ENCODE measurements at places on chromosomes 1 and 21.
A peak's percentile ranks its signal among the peaks of the same experiment; 100 is the strongest.

DNA sequence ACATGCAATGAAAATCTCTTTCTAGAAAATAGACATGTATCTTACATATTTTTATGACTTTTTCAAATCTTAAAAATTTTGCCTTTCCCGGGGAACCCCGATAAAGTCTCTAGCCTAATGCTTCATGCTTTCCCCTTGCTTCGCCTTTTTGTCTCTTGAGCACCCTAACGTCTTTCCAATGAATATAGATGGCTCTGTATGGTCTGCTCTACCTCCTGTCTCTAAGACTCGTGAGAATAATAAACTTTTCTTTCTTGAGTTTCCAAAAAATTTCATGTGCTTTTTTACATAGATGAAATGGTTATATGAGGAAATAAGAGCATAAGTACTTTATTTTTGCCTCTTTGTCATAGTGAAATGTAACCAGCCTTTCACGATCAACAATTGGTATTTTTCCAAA lies 202.6 kb downstream of the PDE4B start:
- DNase-seq = no peak

DNA sequence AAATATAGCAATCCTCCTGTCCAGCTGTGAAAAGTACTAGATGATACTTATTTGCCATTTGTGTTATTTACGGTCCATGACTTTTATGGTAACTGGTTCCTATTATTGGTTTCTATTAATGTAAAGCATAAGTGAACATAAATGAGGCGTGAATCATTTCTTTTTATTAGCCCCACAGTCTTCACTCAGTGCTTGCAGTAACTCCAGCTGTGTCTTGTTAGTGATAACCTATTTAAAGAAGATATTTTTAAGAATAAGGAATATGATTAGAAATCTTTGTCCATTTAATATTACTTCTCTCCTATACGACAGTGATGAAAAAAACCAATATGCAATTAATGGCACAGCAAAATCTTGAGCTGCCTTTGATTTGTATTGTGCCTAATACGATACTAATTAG lies 149.9 kb downstream of the SPATA17 start:
- no peak for DNase-seq

- DNase-seq = no peak
These were observed 13.2 kb downstream of the SEMA6C start for GRCh38 chr1:151133018-151133806.

- no peak for DNase-seq
These were observed 10.8 kb downstream of the FTCD start for GRCh38 chr21:46144464-46145070.

GRCh38 chr1:154157520-154158306 lies 2.8 kb upstream of the NUP210L start:
- no peak for DNase-seq

DNA sequence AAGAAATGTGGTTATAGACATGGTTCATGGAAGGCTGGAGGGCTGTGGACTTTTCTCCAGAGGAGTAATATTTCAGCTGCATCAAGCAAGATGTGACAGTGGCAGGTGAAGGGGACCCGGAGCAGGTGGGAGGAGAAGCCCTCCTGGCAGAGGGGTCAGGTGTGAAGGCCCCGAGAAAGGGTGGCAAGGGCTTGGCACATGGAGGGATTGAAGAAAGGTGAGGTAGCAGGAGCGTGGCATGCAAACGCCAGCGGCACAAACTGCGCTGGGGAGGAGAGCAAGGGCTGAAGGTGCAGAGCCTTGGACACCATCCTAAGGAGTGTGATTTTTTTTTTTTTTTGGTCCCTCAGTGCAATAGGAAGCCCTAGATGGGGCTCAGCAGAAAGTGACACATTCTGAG lies 244.6 kb downstream of the TOMM20 start:
- no peak for DNase-seq

DNA sequence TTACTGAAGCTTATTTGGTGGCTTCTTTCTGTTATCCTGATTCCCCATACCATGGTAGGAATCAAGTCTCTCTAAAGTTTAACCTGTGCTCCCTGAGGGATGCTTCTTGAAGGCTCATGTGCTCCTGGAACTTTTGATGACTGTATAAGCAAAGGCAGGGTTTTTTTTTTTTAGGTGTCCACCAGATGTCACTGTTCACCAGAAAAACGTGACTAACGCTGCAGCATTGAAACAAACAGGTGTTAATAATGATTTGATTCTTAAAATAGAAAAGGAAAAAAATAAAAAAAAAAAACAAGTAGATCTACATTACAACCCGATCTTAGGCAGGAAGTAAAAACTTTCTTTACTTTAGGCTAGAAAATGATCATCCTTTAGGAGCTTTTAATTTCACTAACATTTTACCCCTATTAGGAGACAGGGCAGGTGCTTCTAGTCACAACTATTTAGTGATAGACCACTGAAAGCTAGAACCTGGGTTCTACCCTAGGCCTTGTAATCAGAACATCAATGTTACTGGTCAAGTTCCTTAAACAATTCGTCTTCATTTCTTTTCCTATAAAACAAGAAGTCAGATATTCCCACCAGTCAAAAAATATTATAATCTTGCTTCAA lies 223.0 kb downstream of the PLA2G4A start:
- DNase-seq = peak; percentile 64

DNA sequence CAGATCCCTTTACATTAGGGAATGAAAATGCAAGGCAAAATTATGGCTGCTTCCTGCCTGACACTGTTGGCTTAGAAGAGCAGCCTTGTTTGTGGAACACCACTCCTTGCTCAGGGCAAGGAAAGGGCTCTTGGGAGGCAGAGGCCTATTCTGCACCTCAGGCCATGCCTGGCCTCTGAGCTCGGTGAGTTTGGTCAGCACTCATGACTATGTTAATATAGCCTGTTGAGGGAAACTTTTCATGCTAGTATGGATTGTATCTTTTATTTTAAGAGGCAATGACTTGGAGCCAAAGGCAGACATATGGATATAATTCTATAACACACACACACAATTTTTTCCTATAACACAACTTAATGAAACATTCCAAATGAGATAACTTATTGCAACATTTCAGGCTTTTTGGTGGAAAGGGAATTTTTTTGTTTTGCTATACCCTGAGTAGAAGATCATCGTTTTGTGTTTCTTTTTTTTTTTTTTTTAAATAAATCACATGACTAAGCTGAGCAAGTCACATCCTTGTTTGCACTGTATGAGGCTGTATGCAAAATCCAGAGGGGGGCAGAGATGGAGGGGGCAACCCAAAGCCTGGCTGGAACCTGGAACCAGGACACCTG lies 5.6 kb upstream of the YRDC start:
- DNase-seq = no peak

DNA sequence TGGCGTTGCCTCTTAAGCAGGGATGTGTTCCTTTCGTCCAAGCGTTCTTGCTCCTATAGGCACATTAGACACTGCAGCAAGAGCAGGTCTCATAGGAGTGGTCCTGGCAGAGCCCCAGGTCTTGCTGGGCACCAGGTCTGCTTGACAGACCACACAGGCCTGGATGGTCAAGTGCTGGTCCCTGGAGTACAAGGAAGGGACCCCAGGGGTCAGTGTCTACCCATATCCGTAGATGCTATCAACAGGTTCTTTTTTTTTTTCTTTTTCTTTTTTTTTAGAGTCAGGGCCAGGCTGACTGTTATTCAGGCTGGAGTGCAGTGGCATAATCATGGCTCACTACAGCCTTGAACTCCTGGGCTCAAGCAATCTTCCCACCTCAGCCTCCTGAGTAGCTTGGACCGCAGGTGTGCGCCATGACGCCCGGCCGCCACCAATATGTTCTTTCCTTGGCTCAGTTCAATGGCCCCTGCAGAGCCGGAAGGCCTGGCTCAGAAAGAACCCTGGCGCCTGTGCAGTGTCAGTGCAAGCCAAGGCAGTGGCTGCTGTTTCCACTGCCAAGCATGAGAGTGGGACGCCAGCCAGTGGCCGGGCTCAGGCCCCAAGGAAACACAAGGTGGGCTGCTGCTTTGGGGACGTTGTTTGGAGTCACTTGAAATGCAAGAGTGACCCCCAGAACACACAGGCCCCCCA lies 10.0 kb upstream of the TNFRSF8 start:
- DNase-seq = peak; percentile 44

- DNase-seq = no peak
These were observed 52.8 kb upstream of the ADGRL4 start for GRCh38 chr1:79059341-79059740.

GRCh38 chr1:171743081-171743870 lies 1.4 kb upstream of the VAMP4 start:
- no peak for DNase-seq

GRCh38 chr1:53765657-53766056 lies 26.7 kb upstream of the GLIS1 start:
- no peak for DNase-seq

GRCh38 chr1:119602169-119602568 lies 45.9 kb downstream of the ZNF697 start:
- DNase-seq = no peak

- no peak for DNase-seq
These were observed 108.3 kb downstream of the SIPA1L2 start for GRCh38 chr1:232521660-232522059.

DNA sequence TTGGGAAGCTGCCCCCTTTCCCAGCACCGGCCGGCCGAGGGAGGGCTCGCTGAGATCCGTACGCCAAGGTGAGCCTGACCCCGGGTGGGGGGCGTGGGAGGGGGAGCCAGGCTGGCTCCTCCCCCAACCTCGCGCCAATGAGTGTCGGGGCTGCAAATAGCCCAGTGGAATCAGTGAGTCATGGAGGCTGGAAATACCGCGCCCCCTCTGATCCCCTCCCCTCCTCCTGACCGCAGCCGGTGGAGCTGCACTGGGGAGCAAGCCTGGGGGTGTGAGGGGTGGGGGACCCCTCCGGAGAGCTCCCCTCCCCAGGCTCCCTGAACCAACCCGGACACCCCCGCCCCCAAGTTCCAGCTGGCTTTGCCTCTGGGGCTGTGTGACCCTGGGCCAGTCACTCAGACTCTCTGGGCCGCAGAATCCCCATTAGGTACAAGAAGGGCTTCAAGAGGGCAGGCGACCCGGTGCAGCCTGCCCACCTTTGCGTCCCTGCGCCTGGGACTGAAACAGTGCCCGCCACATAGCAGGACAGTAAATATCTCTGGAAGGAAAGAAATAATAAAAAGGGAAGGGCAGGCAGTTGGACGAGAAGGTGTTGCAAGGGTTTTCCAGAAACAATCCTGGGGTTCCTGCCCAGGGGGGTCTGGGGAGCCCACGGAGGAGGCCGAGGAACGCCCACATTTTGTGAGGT lies 4.5 kb downstream of the HSPB7 start:
- DNase-seq = no peak

DNA sequence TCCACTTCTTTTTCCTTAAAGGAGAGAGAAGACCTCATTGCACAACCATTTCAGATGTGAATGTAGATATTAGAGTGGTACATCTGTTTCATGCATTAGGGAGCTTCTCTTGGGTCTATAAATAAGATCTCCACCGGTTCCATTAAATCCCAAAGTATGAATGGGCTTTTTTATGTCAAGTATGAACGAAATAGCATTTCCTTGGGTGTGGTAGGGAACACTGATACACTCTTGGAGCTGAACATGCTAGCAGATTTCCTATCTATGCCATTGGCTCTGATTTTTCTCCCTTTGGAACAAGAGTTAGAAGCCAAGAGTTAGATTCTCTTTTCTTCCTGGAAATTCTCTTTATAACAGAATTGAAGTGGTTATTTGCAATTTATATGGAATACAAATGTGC lies 245.6 kb upstream of the ADAMTS5 start:
- DNase-seq = no peak

DNA sequence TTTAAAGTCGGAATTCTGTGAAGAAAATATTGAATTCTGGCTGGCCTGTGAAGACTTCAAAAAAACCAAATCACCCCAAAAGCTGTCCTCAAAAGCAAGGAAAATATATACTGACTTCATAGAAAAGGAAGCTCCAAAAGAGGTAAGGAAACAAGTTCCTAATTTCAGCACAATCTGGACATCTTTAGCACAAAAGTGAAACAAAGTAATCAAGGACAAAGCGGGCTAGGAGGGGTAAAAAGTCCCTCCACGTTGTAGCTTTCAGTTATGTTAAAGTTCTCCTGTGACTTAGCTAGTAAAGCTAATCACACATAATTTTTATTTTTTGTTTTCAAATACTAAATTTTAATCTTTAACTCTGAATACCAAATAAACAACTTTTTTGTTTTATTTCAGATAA lies 2.2 kb downstream of the RGS2 start:
- no peak for DNase-seq

- DNase-seq = no peak
These were observed 10.6 kb upstream of the HLCS start for GRCh38 chr21:36976882-36977651.

GRCh38 chr1:159827549-159827948 lies 876 bp downstream of the SLAMF8 start:
- DNase-seq = no peak

GRCh38 chr1:173294843-173295242 lies 87.7 kb upstream of the TNFSF4 start:
- no peak for DNase-seq

GRCh38 chr1:15168479-15168878 lies 14.9 kb downstream of the TMEM51 start:
- no peak for DNase-seq

DNA sequence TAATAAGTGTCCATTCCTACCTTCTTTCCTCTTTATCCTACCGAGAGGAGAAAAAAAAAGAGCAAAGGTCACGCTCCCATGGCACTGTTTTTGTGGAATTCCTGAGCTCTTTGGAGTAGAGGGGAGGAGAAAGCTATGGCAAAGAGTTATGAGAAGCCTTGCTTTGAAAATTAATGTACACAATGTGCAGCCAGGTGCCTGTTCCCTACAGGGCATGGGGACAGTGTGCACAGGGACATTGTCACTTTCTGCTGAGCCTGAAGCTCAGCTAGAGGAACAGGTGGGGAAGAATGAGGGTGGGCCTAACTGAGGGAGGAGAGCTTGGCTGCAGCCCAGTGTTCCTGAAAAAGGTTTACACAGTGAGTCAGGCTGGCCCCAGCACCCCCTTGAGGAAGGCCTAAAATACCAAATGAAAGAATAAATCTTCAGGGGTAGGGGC lies 66.1 kb downstream of the PLXNA2 start:
- DNase-seq = peak; percentile 44

- DNase-seq = no peak
These were observed 109.0 kb downstream of the HIVEP3 start for GRCh38 chr1:41809692-41810091.

GRCh38 chr1:230205719-230206198 lies 138.7 kb downstream of the GALNT2 start:
- DNase-seq = no peak

- no peak for DNase-seq
These were observed 24.2 kb upstream of the C1orf174 start for GRCh38 chr1:3924186-3924824.

DNA sequence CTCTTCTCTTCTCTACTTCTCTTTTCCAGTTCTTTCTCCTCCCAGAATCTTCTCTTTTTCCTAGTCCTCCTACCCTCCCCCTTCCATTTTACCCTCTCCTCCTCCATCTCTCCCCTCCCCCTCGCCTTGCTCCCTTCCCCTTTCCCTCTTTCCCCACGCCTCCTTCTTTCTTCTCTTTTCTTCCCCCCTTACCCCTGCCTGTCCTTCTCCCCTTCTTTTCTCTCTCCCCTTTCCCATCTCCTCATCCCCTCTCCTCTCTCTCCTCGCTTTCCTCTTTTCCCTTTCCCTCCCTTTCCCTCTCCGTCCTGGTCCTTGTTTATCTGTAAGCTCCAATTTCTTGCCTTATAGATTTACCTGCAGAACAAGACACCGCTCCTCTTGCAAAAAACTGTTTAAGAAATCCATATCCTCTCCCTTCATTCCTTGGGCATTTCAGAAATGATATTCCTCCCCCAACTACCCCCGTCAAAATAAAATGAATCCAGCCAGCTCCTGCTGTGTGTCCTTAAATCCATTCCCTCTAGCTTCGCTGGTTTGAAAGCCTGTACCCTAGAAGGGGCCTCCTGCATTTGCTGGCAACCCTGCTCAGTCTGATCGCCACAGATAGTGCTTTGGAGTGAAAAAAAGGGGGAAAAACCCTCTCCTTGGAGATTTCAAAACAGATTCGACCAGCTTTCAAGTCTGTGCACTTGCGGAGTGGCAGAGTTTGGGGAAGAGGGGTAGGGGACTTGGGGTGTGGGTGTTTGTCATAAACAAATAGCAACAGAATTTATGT lies 89.4 kb downstream of the PAPPA2 start:
- DNase-seq = no peak

Measured in cerebellar nuclear complex (tissue), 1 donor.